ENCODE measurements at places on chromosomes 1 and 21. TPM values are rescaled to one million over a fixed set of nuclear protein-coding genes. Genes with fewer than 3 reads are reported as not detected.

Gene SELL
- 276 TPM for total RNA-seq

Gene SLC22A15
- total RNA-seq = 0.68 TPM

Gene WDR4
- 23.5 TPM for total RNA-seq

Gene ZMYND12
- 0.68 TPM for total RNA-seq

Gene DTL
- total RNA-seq = 0.72 TPM

Gene MPZ
- 2.3 TPM for total RNA-seq

Gene RPTN
- total RNA-seq = not detected

Gene ZRANB2
- total RNA-seq = 95.2 TPM

Gene OR2L13
- total RNA-seq = not detected

- DNase-seq = no peak
These were observed 24.4 kb downstream of the KRTAP10-1 start for GRCh38 chr21:44515359-44516165.

- no peak for DNase-seq
These were observed 67.2 kb downstream of the LRIG2 start for GRCh38 chr1:113140176-113140575.

GRCh38 chr1:75786901-75787493 lies 941 bp downstream of the RABGGTB start:
- DNase-seq = no peak

DNA sequence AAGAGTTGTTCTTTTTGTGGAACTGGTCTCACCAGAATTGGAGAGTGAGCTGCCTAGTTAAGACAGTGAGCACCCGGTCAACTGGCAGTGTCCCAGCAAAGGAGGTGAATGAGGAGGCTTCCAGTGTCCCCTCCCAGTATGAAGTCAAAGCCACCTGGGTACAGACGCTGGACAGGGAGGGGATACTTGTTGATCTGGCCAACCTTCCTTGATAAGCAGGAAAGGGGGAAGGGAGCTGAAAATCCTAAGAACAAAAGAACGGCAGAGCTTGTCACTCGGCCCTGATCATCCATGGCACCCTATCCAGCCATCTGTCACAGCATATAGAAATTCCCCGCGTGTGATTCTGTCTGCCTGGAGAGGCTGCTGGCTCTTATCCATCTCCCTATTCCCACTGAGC lies 91.5 kb downstream of the SSBP3 start:
- no peak for DNase-seq

GRCh38 chr1:233982827-233983518 lies 78.5 kb downstream of the SLC35F3 start:
- DNase-seq = no peak

- DNase-seq = no peak
These were observed 63.9 kb downstream of the KCNK2 start for GRCh38 chr1:215146240-215146975.

DNA sequence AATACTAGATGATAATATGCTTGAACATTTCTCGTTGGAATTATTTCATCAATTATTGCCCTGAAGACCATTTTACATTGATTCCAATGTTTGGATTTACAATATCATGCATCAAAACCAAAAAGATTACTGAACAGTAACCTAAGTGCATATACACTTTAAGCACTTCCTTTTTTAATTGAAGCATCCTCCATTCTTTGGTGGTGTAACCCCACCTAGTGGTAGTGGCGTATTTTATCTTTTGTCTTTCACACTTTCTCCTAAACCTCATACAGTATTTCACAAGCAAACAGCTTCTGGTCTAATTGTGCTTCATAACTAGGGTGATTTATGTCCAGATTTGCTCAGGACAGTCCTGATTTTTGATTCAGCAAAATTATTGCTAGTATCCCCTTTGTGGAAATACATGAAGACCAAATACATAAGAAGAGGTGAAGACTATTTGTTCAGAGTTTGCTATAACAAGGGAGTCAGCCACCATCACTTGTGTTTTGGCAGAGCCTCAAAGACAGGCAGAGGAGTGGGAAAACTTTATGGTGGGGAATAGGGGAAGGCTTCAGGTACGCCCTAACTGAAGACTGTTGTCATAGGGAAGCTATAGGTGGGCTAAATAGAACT lies 3.4 kb upstream of the NVL start:
- no peak for DNase-seq

- DNase-seq = no peak
These were observed 27.7 kb upstream of the PDXK start for GRCh38 chr21:43691086-43691795.

DNA sequence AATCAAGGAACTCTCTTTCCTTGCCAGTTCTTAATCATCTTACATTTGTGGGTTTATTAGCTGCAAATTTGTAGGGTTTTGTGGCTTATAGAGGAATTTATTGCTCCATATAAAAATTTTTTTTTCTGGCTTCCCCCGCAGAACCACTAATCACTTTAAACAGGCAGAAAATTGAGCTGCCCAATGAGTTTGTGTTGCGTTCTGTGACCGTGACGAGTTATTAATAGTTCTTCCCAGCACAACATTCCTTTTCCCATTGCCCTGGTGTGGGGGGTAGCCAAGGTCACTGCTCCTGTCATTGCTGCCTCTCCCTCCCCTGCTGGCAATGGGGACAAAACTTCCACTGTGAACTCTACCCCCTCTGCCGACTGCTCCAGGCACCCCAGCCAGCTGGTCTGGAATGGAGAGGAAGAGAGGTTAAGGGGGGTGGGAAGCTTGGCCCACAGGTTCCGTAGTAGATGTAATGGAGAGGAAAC lies 55.1 kb downstream of the UBE2T start:
- no peak for DNase-seq

DNA sequence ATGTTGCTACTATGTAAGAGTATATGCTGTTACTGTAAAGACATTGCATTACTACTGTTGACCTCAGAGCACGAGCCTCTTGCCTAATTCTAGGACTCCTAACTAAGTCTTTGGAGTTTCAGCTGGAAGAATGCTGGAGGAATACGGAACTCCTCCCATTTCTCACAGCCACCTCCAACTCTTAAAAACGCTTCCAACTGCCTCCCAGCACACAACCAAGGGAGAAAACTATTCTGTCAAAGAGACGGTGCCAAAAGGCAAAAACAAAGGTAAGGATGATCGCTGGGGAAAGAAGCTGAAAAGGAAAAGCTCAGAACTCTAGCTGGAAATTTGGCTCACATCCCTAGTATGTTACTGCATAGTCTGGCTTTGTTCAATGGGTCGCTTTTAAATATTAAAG lies at the start of gene FMO2:
Gene FMO2, plus strand, starts transcription at position 210 of the 400 bp plus-strand sequence. CDS start 414 bp downstream, outside the sequence.
- no peak for DNase-seq

DNA sequence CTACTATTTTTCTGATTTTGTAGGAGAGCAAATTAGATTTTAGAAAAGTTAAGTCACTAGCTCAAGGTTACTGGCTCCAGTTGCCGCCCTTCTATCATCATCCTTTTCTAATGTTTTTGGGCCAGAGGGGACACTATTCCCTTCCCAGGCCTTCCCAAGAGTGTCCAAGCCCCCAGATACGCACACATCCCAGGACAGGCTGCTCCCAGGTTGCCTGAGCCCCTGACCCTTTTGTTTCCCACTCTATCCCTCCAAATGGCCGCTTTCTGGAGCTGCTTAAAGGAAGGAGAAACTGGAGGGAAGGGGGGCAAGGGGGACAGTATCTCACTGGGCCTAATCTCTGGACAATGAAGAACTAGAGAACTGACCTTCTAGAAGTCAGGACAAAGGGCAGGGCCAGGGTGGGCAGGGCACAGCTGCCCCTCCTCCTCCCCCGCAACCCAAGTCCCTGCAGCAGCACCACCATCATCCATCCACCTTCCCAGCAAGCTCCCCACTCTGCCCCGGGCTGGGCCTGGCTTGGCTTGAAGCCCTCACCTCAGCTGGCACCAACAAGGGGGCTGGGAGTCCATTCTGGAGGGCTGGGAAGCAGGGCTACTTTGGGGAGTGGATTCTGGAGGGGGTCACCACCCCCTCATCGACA lies 1.1 kb upstream of the MAP7D1 start:
- no peak for DNase-seq

- DNase-seq = no peak
These were observed 36.1 kb downstream of the EIF2D start for GRCh38 chr1:206575894-206576737.

DNA sequence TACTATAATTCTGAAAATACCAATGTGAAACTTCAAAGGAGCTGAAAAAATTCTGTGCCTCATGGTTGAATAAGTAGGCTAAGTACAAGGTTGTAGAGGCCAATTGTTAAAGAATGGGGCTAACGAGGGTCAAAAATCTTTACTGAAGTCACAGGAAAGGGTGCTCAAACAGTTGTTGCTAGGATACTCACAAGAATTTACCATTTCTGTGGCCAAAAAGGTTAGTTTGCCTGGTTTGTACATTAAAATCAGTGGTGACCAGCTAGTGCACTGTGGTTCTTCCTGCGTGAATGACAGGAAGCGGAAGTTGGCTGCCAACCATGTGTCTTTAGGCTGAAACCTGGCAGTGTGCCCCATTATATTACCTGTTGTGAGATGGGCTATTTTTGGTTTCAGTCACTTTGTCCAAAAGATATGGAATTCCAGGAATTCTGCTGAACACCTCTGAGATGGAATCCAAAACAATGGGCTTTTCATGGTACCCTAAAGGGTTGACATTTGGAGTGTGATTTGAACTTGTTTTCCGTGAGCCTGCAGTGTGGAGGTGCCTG lies 13.5 kb downstream of the MAP3K21 start:
- DNase-seq = no peak

DNA sequence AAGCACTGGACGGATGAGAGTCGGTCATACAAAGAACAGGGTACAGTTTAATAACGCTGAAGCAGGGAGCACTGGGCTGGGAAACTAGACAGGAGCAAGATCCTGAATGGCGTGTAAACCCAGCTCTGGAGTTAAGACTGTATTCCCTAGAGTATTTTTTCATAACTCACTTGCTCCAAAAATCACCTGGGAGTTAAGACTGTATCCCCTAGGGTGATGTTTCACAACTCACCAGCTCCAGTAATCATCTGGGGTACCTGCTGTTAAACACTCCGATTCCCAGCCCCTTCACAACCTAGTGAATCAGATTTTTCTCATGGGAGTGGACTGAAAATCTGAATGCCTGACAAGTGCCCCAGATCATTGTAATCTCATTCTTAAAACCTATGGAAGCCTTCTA lies 123.2 kb downstream of the MAB21L3 start:
- DNase-seq = no peak

DNA sequence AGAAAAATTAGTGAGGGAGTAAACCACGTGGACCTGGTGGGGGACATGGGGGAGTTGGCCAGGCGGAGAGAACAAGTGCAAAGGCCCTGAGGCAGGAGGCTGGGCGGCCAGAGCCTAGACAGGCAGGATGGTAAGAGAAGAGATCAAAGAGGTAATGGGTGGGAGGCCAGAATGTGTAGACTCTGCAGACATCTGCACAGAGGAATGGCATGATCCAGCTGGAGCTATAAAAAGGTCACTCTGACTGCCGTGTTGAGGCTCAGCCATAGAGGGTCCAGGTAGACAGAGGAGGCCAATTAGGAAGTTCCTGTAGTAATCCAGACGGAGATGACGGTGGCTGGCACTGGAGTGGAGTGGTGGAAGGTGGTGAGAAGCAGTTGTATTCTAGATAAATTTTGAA lies 3.6 kb downstream of the H6PD start:
- no peak for DNase-seq

- no peak for DNase-seq
These were observed 9.2 kb downstream of the ADCY10 start for GRCh38 chr1:167904652-167905130.

GRCh38 chr1:115879977-115880376 lies 39.1 kb upstream of the NHLH2 start:
- no peak for DNase-seq

DNA sequence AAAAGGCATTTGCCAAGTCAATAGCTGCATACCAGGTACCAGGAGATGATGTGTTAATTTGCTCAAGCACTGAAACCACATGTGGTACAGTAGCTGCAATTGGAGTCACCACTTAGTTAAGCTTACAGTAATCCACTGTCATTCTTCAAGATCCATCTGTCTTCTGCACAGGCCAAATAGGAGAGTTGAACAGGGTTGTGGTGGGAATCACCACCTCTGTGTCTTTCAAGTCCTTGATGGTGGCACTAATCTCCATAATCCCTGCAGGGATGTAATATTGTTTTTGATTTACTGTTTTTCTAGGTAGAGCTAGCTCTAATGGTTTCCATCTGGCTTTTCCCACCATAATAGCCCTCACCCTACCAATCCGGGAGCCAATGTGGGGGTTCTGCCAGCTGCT lies 91.9 kb downstream of the FCRL5 start:
- no peak for DNase-seq

DNA sequence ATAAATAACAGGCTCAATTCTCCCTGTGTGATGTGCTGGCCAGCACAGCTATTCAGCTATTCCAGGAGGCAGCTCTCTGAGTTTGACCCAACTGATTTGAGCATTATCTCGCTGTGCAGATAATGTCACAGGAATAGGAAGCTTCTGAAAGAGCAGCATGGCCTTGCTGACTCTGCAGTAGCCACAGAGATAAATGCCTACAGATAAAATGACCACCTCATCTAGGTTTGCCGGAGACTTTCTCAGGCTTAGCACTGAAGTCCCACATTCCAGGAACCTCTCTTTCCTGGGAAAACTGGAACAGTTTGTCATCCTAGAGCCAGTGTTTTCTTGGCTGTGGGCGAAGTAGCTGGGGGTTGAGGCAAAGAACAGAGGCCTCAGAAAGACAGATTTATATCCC lies 98.9 kb downstream of the MRPL39 start:
- DNase-seq = no peak

GRCh38 chr1:36881068-36881405 lies 153.3 kb downstream of the GRIK3 start:
- DNase-seq = no peak

GRCh38 chr1:112040891-112041740 lies 51.6 kb upstream of the KCND3 start:
- DNase-seq = no peak

DNA sequence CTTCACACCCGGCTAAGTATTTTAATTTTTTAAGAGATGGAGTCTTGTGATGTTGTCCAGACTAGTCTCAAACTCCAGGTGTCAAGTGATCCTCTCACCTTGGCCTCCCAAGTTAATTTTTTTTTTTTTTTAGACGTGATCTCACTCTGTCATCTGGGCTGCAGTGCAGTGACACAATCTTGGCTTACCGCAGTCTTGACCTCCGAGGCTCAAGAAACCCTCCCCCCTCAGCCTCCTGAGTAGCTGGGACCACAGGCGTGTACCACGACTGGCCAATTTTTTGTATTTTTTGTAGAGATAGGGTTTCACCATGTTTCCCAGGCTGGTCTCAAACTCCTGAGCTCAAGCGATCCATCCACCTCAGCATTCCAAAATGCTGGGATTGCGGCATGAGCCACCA lies 11.7 kb upstream of the IFNLR1 start:
- no peak for DNase-seq

DNA sequence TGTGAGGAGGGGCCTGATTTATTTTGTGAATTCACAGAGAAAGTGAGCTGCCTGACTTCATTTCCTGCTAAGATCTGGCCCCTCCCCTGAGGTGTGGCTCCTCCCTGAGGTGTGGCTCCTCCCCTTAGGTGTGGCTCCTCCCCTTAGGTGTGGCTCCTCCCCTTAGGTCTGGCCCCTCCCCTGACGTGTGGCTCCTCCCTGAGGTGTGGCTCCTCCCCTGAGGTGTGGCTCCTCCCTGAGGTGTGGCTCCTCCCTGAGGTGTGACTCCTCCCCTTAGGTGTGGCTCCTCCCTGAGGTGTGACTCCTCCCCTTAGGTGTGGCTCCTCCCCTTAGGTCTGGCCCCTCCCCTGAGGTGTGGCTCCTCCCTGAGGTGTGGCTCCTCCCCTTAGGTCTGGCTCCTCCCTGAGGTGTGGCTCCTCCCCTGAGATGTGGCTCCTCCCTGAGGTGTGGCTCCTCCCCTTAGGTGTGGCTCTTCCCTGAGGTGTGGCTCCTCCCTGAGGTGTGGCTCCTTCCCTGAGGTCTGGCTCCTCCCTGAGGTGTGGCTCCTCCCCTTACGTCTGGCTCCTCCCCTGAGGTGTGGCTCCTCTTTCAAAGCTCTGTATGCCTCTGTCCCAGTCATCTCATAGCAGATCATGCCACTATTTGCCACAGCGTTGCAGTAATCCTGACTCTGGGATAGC lies 26.9 kb upstream of the LRRC3 start:
- DNase-seq = peak; percentile 55

Data from T-helper 17 cell (primary cell).